ENCODE measurements at places on chromosomes 4 and X.

- DNase-seq = no peak
Observed at GRCh38 chr4:169975838-169976796, 50.1 kb downstream of the MFAP3L start.

DNA sequence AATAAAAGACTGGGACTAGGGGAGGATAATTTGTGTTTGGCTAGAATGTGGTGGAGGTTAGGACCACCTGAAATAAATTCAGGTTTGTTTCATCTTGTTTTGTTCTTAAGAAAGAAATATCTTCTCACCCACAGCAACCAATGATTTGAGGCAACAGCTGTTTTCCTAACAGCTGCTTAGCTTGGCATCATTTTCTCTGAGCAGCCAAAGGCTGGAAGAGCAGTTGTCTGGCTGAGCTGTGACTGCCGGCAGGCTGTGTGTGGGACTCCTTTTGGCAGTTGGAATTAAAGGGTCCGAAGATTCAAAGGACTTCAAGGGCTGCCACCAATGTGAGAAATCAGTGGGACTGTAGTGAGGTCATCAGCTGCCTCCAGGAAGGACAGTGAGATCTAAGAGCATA, 5.0 kb downstream of the TRIM75 start:
- no peak for DNase-seq

GRCh38 chr4:122458625-122459024, 2.1 kb upstream of the IL2 start:
- DNase-seq = no peak

DNA sequence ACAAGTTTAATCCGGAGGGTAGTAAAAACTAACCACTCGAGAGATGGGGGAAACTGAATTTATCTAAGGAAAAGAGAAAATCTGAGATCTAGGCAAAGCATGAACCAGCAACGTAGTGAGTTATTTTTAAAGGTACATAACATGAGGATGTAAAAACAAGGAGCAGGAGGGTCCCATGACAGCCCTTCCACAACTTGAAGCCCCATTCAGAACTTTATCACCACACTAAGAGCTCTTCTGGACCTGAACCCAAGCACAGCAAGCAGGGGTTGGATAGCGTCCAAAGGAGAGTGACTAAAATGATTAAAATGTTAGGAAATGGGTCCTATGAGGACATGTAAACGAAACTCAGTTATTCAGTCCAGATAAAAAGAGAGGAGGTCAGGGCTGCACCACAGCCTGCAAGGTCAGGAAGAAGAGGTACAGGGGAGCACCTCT, 16.2 kb downstream of the SH3RF1 start:
- no peak for DNase-seq

DNA sequence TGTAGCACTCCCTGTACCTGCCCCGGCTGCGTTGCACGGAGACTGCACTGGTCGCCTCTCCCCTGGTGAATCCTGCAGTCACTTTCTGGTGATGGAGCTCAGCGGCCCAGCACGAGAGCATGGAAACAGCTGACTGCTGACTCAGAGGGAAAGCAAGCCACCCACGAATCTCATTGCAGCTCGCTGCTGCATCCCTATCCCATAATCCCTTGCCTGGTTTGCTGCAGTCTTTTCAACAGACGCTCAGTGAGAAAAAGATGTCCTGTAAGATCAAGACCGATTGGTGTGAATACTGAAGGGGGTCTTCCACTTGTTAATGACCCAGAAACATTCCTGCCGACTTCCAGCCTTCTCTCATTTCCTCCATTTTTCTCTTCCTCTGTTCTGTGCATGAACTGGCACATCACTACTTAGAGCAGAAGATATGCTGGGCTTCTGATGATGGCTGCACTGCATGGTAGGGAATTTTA, 52.9 kb downstream of the TRIM2 start:
- DNase-seq = no peak

DNA sequence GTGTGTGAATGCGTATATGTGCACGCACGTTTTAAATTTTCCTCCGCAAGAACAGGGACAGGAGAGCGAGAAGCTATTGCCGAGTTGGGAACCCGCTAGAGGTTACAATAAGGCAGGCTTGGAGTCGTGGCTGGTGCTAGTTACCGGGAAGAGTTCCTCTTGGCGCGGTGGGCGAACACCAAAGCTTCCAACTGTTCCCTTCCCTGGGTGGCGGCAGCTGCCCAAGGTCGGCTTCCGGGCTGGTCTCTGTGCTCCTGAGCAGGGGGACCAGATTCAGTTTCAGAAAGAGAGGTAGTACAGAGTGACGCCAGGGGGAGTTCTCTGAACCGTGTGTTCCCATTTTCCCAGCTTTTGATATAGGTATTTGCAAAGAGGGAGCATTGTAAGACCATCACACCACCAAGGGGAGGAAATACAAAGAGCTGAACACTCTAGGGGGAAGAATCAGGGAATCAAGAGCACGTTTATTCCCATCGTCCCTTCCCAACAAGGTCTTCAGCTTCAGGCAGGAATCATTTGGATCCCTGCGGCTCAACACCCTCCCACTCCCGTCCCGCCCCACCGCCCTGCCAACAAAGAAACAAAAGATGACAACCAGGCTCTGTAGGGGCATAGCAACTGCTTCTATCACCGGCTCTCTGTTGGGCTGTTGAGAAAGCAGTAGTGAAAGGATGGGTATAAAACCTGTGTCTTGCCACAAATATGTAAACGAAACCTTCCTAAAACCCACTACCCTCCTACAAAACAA, 113.6 kb upstream of the TEX13C start:
- DNase-seq = no peak

DNA sequence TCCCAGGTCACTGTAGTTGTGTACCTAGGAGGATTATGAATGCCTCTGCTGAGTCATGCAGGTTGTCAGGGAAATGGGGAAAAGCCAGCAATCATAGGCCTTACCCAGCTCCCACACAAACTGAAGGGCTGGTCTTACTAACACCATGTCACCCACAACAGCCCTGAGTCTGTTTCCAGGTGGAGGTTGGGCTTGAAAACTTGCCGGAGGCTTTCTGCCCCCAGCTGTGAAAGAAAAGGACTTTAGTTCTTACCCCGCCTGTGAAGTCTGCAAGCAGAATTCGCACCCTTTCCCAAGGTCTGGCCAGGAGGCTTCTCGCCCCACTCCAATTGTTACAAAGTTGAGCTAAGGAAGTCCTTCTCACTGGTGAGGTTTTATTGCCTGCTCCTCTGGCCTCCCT, 143.9 kb downstream of the RPS6KA6 start:
- DNase-seq = no peak

DNA sequence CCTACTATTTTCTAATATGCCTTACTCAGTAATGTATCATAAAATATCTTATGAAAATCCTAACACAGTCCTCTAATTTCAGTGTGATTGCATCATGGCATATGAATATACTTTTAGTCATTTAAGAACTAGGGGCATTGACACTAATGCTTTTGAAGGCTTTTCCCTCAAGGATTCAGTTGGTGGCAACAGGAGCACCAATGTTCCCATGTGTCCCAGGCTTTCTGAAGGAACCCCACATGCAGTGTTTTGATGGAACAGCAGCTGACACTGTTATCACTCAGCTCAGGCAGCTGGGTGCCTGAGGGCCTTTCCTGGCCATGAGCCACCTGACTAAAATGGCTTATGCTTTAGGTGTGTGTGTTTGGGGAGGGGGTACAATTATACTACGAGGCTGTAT, 348.3 kb downstream of the ARHGAP24 start:
- no peak for DNase-seq

GRCh38 chr4:99965674-99966350, 15.7 kb upstream of the H2AZ1 start:
- DNase-seq = no peak

DNA sequence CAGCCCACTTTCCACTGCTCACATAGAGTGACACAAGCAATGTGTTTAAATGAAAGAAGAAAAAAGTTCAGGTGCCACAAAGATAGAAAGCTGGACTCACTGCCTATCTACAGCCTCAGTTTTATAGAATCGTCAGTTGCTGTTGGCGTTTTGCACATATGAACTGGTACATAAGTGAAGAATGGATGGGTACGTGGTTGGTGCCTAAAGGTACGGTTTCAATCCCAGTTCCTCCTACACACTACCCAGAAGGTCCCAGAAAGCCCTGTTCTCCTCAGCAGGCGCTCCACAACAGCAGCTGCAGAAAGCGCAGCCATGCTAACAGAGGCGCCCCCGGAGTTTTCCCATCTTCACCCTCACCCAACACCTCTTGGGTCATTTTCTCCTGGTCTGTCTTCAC, 23.6 kb downstream of the CHST7 start:
- DNase-seq = no peak

DNA sequence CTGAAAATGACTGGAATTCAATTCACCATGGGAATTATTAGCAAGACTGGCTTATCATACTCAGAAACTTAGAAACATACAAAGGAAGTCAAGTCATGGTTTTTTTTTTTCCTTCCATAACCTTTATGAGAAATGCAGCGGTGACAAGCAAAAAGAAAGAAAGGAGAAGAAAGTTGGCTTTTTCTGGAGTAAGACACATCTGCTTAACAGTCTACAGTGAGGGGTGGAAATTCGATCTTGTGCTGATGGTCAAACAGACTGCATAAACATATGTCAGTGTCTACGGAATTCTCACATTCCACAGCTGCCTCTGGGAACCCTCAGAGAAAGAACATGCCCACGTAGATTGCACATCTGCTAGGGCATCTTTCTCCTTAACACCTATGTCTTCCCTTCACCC, 54.6 kb downstream of the PROM1 start:
- no peak for DNase-seq

- no peak for DNase-seq
Observed at GRCh38 chr4:76597423-76597979, 162.5 kb downstream of the SHROOM3 start.

GRCh38 chr4:73589887-73590801, 30.1 kb downstream of the RASSF6 start:
- DNase-seq = no peak

GRCh38 chr4:88138561-88138960, 19.9 kb downstream of the ABCG2 start:
- no peak for DNase-seq

DNA sequence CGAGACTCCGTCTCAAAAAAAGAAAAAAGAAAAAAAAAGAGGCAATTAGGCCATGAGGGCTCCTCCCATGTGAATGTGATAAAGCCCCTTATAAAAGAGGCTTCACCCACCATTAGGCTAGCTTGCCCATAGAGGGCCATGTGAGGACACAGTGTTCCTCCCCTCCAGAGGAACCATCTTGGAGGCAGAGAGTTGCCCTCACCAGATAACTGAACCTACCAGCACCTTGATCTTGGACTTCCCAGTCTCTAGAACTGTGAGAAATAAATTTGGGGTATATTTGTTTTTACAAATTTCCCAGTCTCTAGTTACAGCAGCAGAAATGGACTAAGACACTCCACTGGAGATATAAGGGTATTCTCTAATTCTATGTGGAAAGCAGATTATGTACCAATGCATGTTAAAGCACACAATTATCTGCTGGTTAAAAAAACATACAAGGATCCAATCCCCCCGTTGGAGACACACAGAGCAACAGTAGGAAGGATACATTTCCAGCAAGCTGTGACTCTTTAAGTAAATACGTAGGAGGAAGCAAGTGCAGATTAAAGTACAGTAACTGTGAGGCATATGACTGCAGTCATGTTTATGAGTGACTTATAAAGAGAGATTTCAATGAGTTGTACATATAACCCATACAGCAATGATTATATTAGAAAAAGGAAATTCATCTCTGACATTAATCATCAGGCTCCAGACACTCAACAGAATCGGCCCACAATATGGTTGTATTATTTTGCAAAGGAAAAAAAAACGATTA, 21.4 kb downstream of the SH3RF1 start:
- no peak for DNase-seq

DNA sequence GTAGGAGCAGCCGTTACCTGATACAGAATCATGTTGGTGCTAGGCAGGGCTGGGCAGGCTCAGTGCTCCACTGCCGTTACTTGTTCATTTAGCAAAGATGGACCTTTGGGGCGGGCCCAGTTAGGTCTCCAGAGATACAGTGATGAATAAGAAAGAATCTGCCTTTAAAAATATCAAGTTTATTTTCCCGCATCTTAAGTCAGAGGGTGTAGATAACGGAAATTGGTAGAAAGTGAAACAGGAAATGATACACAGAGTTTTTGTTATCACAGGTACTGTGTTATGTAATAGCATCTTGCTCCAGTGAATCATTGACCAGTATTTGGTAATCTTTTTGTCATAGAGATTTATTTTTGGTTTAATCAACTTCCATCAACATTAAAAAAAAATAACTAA, 5.5 kb downstream of the TMEM131L start:
- no peak for DNase-seq

GRCh38 chr4:34679228-34679627, 1565.1 kb downstream of the ARAP2 start:
- no peak for DNase-seq

DNA sequence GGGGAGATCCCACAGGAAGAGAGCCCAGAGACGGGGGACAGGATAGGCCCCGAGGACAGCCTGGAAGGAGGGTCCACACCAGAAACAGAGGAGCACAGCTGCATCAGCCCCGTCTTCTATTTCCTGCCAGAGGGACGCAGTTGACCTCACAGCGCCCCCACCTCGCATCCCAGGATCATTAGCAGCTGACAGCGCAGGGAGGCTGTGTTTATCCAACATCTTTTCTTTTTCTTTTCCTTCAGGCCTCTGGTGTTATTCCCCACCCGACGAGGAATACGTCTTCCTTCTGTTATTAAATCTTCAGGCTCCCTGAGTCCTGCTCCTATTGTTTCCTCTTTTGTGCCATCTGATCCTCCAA, 75.4 kb downstream of the DCHS2 start:
- no peak for DNase-seq

- no peak for DNase-seq
Observed at GRCh38 chr4:86549163-86549788, 44.8 kb upstream of the PTPN13 start.

GRCh38 chr4:83828601-83829000, 292.7 kb downstream of the GPAT3 start:
- DNase-seq = no peak

DNA sequence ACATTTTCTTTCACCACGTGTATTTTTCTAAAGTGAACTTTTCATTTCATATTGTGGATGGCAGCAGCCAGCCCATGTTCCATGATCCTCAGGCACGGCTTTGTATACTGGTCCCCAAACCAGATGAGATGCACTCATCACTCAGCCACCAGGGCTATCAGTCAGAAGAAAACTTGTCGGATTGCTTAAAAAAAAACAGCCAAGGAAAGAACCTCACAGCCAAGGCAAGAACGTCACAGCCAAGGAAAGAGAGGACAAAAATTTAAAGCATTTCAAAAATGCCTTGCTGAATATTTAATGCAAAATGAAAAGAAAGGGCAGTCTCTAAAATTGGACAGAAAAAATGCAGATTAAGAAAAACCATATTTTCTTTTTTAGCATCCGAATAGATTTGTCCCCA, 333.3 kb downstream of the PDGFC start:
- DNase-seq = no peak

GRCh38 chr4:189092581-189092980, 848.1 kb upstream of the FRG1 start:
- DNase-seq = no peak

DNA sequence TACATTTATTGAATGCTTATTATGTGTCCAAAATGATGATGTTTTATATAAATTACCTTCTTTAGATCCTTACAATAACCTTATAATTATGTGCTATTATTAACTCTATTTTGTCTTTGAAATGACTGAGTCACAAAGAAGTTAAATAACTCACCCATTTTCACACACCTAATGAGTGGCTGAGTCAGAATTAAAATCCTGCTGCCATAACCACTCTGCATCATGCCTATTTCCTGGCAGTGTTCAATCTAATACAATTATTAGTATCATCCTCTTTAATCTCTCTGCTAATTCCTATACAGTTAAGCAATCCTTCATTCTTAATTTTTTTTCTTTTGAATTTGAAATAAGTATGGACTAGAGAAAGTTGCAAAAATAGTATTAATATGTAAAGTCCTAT, 342.9 kb downstream of the CFAP299 start:
- DNase-seq = no peak
